ENCODE measurements at places on chromosomes 2 and 18.

DNA sequence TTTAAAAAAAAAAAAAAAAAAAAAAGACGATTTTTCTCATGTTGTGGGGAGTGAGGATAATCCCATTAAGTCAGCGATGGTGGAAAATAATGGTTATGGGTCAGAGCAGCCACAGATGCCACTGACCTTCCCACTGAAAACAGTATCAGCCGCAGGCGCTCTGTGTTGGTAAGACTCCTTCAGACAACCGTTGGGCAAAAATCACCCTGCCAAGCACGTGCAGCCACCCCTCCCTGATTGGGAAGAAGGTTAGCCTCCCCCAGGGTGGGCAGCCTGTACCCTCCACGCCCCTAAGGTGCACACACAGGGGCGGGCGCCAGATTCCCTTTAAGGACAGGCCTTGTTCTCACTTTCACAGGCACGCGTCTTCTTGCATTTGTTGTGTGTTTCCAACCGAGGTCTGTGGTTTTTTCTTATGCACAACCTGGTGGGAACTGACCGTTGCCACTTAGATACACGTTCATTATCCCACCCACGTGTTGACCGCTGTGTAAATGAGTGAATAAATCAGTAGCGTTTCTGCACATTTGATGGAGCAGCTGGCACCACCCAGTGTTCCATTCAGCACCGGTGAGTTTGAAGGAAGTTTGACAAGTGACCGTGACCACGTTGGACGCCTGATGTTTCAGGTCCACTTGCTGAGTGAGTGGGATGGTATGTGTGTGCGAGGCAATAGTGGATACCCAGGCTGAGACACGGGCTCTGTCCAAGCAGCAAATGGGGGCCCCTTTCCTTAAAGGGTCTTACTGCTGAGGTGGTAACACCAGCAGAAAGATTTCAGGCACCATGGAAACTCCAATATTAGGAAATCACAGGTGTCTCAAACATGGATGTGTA is 197.8 kb downstream of the GBX2 start:
- no peak for DNase-seq

- no peak for DNase-seq
Observed at GRCh38 chr2:173136599-173136998, 61.0 kb downstream of the MAP3K20 start.

GRCh38 chr2:134206031-134206430 is 47.8 kb upstream of the MGAT5 start:
- DNase-seq, result no peak

GRCh38 chr2:1693723-1694122 is 50.6 kb downstream of the PXDN start:
- DNase-seq, result no peak

DNA sequence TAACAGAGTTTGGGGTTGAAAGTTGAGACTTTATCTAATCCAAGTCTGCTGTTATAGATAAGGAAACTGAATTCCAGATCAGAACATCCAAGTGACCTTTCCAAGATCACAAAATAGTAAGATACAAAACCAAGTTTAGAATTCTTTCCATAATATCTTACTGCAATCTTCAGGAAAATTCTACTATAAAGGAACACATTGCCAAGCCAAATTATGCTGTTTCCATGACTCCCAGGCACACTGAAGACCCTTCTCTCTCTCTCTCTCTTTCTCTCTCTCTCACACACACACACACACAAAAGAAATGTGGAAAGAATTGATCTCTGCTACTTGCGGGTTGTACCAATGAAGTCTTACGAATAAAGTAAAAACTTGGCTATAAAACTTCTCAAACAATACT is 398.4 kb downstream of the METTL4 start:
- no peak for DNase-seq

GRCh38 chr2:25817630-25818029 is 60.7 kb downstream of the ASXL2 start:
- no peak for DNase-seq

DNA sequence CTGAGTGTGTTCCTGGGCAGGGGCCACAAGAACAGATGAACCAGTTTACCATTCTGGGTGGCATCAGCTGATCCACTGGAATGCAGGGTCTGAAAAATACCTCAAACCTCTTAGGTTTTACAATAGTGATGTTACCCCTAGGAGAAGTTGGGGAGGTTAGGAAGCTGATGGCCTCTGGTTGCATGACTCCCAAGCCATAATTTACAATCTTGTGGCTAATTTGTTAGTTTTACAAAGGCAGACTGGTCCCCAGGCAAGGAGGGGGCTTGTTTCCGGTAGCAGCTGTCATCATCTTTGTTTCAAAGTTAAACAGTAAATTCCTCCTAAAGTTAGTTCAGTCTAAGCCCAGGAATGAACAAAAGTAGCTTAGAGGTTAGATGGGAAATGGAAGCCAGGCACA is 113.8 kb upstream of the SLC38A11 start:
- DNase-seq, result no peak

DNA sequence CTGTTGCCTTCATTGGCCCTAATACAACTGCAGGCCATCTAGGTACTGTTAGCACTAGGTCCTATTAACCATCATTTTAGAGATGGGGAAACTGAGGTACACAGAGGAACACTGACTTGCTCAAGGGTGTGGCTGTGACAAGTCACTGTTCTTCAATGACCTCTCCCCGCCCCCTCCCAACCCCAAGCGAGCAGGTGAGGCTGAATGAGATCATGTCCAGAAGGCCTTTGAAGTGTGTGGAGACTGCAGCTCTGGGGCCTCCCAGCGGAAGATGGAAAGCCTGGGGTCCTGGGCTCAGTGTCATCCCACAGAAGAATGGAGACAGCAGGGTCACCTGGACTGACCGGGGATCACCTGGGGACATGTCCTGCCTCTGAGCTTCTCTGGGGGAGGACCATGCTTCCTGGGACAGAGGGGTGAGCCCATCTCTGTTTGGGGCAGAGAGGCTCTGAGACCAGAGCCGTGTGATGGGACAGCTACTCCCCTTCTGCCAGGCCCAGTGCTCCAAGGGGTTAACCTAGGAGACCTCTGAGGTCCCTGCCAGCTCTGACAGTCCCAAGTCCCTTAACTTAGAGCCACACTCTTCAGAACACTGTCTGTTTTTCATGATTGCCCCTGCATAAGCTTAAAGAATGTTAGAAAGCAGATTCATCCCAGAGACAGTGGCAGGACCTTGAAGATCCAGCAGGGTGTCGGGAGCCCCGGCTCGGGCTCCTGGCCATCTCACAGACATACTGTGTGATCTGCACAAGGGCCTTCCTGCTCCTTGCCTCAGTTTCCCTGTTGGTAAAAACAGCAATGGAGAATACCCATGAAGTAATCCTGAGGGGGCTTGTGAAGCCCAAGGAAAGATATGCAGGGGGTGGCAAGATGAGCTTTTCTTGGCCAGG is 16.7 kb upstream of the FOSL2 start:
- no peak for DNase-seq

- no peak for DNase-seq
Observed at GRCh38 chr2:29786361-29786760, 135.0 kb downstream of the ALK start.

- DNase-seq, result no peak
Observed at GRCh38 chr2:127517465-127517864, 8.8 kb downstream of the IWS1 start.

DNA sequence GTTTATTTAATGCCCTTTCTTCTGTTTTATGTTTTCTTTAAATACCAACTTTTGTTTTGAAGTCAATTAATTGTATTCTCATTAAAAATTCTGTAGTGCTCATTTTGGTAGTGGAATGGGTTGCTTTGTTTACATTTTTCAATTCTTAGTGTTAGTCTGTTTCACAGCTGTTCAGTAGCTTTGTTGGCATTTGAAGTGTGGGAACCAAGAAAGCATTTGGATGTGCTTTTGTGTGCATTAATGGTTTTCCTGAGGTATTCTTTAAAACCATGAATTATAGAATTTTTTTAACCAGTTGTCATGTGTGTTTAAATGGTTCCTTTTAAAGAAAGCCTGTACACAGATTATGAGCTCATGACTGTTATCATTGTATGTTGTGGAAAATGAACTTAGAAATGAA is 19.7 kb downstream of the MIB1 start:
- no peak for DNase-seq

GRCh38 chr2:1309507-1309906 is 103.8 kb upstream of the TPO start:
- no peak for DNase-seq

DNA sequence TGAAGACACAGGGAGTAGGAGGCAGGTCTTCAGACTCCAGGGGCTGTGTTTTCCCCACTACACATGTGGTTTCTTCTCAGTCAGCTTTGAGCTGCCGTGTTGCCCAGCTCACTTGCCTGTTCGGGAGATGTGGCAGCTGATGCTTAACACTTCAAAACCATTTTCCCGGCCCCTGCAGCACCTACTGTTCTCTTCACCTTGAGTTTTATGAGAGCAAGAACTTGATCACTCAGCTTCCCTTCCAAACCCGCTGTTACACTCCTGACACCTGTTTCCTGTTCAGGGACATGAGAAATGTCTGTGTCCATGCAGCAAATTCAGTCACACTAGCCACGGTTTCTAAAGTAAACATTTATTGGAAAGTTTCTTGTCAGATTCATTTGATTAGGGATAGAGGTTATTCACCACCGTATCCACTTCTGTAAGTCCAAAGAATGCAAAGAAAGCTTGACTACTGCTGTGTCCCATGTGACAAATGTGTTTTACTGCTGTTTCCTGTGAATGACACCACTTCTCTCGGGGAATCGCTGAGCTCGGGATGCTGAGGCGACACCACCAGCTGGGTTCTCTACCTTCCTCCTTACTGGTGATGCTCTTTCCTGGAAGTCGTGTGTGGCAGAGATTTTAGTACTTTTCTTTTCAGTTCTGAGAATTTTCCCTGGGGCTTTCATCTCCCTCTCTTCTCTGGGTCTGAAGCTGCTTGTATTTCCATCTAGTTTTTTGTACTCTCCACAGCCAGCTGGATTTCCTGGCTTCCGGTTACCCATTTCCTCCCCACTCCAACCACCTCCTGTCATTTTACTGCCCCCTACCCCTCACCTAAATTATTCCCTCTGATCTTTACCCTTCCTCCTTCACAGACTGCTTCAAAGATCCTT is 91.7 kb downstream of the KLF7 start:
- DNase-seq, result peak; percentile 2

DNA sequence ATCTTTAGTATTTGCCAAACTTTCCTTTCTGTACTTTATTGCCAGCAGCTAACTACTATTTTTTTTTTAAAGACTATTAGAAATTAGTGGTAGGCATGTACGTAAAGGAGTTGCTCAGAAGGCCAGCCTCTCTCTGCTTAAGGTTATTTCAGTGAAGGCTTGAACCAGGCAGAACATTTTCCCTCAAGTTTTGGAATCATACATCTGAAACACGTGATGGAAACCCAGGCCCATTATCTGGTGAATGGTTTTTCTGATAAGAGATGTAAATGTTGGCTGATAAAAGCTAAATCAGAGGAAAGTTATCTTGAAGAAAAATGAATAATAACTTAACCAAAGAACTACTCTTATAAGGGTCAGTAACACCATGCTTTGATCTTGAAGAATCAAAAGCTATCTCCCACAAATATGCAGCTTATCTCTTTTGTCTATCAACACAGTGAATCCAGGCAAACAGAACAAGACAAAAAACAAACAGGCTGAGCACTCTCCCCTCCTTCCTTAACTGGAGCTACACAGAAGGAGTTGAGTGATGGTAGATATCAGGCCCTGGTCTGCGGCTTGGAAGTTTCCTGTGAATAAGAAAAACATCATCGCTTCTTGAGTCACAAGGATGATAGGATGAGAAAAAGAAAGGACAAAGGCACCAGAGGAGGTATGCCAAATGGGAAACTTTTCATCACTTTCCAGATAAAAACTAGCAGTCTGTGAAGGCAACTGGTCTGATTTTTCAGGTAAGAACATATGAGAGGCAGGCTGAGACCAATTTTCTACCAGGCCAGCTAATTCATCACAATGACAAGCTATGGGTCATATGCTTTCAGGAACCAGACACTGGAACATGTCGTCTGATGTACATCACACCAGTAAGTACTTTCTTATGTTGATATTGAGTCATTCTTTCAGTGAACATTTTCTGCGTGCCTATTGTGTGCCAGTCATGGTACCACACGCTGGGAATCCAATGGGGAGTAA is 88.4 kb upstream of the STK17B start:
- DNase-seq, result no peak

DNA sequence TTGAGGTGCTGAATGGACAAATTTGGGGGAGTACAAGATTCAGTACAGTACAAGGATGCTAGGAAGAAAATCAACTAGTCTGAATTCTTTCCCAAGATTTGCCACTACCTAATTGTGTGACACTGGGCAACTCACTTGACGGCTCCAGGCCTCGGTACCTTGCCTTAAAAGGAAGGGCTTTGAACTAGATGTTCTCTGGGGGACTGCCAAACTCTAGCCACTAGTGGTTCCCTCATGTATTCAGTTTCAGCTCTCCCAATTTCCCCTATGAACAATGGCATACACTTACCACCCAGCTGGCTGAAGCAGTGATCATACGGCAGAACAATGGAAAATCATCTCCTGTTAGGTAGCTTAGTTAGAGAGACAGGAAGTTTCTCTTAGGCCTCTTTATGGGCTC is 73.4 kb downstream of the VWC2L start:
- no peak for DNase-seq

- no peak for DNase-seq
Observed at GRCh38 chr18:42513441-42513840, 558.4 kb downstream of the PIK3C3 start.

- DNase-seq, result peak; percentile 60
Observed at GRCh38 chr2:69565431-69565839, 78.1 kb downstream of the AAK1 start.
